ENCODE measurements at places on chromosomes 13 and 19.
A peak's percentile ranks its signal among the peaks of the same experiment; 100 is the strongest.

DNA sequence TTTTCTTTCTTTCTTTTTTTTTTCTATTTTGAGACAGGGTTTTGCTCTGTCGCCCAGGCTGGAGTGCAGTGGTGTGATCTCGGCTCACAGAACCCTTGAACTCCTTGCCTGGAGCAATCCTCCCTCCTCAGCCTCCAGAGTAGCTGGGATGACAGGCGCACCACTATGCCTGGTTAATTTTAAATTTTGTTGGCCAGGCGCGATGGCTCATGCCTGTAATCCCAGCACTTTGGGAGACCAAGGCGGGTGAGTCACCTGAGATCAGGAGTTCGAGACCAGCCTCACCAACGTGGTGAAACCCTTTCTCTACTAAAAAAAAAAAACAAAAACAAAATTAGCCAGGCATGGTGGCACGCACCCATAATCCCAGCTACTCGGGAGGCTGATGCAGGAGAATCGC, 8.7 kb upstream of the SBNO2 start:
- no peak for DNase-seq

DNA sequence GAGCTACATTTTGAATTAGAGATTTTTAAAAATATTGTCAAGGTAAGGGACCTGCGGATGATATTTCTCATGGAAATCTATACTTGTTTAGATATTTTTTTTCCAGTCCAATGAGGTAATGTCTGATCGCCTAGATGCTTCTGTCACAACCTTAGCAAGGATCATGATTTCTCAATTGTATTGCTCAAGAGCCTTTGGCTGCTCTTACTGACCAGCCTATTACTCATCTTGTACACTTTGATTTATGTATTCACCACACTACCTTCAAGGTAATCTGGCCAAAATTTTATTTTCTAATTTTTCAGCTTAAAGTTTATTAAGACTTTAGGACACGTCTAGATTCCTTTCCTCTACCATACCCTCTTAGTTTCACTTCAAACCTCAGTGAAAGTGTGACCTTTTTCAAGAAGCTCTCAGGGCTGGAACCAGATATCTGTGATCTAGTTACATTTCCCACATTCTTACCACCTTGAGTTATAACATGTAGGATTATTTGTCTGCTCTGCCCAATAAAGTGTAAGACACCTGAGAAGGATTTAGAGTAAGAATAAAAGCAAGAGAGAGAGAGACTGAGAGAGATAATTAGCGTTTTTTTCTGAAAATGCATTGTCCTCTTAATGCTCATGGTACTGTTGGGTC, 197.1 kb downstream of the ITGBL1 start:
- DNase-seq = no peak

DNA sequence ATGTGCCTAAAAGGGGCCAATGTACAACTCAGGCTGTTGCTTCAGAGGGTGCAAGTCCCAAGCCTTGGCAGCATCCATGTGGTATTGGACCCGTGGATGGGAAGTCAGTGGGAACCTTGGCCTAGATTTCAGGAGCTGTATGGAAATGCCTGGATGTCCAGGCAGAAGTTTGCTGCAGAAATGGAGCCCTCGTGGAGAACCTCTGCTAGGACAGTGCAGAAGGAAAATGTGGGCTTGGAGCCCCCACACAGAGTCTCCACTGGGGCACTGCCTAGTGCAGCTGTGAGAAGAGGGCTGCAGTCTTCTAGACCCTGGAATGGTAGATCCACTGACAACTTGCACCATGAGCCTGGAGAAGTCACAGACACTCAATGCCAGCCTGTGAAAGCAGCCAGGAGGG, 28.5 kb downstream of the GPC5 start:
- no peak for DNase-seq

DNA sequence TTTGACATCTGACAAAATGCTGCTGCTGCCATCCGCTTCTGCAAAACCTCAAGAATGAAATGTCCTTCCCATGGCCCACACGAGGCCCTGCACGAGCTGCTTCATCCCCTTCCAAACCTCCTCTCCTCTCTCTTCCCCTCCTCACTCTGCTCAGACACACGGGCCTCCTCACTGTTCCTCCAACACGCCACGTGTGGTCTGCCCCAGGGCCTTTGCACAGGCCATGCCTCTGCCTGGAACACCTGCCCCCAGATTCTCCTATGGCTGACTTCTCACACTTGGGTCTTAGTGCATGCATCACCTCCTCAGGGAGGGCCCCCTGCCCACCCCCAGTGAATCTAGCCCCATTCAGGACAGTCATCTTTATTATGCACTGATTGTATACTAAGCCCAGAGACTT, 15.9 kb downstream of the NRTN start:
- no peak for DNase-seq

- peak; percentile 13 for DNase-seq
Measured at GRCh38 chr13:60226507-60226906, 62.8 kb upstream of the DIAPH3 start.

DNA sequence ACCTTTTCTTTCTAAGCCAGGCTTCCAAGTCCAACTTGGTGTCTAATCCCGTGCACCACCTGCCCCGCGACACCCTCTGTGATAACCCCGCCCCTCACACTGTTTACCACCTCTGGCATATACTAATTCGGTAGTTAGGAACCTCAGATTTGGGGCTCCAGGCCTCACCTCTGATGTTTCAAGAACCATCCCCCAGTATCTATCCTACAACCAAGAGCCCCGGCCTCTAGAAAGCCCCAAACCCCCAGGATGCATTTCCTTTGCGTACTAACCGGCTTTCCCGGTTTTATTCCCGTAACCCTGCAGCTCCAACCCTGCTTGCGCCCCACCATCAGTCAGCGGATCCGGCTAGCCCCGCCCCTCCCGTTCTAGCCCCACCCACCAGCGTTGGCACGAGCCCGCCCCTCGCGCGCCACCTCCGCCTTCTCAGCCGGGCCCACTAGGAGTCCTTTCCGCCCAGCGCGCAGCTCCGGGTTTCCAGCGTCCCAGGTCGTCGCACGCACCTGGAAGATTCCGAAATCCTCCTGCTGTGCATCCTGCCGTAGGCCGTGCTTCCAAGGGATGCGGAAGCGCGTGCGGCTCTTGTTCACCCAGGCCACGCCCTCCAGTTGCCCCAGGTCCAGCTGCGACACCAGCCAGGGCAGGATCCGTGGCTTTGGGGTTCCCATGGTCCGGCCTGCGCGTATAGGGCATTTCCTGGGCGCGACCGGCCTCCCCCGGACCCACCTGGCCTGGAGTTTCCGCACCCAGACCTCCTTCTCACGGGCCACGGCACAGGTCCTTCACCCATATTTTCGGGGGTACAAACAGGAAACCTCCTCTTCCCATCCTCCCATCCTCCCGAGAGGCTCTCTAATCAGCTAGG, 1.3 kb downstream of the IRF3 start:
- peak; percentile 72 for DNase-seq

GRCh38 chr19:7959211-7959610, 15.7 kb upstream of the TIMM44 start:
- no peak for DNase-seq

DNA sequence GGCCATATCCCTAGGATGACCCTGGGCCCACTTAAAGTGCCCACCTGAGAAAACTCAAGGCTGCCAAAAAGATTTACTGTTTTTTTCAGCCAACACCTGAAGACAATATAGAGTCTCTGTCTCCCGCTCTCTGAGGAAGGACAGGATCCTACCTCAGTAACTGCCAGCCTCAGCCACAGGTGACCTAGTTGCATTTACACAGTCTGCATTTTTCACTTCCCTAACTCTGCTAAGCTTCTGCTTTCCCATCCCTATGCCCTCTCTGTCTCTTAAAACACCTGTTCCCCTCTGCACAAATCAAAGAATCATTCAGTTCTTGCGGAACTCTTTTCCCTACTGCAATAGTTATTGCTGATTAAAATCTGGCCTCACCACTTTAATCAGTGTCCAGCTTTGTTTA, 609.5 kb downstream of the UQCRFS1 start:
- DNase-seq = no peak

DNA sequence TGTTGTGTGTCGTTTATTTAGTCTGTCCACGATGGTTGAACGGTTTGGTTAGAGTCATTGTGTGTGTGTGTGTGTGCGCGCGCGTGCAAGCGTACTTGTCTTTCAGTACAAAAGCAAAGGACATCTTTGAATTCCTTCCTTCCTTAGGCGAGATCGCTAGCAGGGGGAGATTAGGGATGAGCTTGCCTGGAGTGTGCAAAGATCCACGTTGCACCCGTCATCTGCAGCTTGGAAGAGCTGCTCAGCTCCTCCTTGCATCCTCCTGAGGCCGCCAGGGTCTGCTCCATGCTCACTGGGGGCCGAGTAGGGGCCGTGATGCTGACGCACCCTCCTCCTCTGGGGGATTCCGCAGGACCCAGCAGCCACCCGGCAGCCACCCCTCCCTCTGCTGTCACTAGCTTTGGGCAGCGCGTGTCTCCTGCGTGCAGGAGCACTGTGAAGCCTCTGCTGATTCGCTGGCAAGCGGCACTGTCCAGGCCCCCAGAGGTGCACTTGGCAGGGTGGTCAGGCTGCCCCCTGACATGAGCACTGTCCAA, 137.3 kb downstream of the KDM4B start:
- no peak for DNase-seq

DNA sequence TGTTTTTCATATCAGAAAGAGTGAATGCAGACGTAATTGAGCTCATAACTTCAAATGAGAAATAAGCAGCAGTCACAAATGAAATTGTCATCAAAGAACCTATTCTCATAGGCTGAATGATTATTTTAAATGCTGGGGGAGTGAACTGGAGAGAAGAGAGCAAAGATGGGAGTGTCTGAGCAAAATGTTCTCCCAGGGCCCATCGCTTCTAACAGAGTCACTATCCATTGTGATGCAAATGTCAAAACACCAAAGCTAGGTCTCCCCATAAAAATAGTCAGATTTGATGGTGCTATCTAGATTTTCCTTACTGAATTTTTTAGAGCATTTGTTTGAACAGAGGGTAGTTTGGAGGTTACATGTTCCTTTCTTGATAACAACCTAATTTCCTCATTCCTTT, 278.7 kb downstream of the PCDH9 start:
- no peak for DNase-seq

DNA sequence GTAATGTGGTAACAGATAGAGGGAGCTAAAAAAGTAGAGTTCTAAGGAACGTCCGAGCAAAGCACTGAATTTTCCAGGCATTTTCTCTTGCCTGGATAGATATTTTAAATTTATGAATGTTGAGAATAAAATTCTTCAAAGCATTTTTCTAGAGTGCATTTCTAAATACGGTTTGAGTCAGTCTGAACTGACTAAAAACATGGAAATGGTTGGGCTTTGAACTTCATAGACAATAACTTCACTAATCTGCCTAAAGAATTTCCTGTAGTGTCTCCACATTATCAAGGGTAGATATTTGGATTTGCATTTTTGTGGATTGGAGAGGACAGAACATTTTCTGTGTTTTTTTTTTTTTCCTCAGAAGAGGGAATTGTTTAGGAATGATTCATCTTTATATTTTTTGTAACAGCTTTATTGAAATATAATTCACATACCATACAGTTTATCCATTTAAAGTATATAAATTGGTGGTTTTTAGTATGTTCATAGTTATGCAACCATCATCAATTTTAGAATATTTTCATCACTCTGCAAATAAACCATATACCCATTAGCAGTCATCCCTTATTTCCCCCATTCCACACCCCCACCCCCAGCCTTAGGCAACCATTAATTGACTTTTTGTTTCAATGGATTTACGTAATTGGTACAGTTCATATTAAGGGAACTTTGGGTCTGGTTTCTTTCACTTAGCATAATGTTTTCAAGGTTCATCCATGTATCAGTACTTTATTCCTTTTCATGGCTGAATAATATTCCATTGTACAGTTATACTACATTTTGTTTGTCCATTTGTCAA, 20.7 kb downstream of the GARRE1 start:
- DNase-seq = no peak

- no peak for DNase-seq
Measured at GRCh38 chr13:108302279-108302678, 32.8 kb downstream of the TNFSF13B start.

- DNase-seq = no peak
Measured at GRCh38 chr13:113374511-113375175, 10.7 kb upstream of the GRTP1 start.

All from pons (tissue), 1 donor.